ENCODE measurements at places on chromosomes 7 and 10.

- no peak for DNase-seq
These were observed 167.4 kb downstream of the PTPN20 start for GRCh38 chr10:47078393-47079203.

- no peak for DNase-seq
These were observed 2.9 kb downstream of the CDK14 start for GRCh38 chr7:90599038-90599437.

- no peak for DNase-seq
These were observed 43.1 kb upstream of the PHF14 start for GRCh38 chr7:10930551-10930950.

- no peak for DNase-seq
These were observed 26.8 kb downstream of the FAM241B start for GRCh38 chr10:69656742-69657269.

DNA sequence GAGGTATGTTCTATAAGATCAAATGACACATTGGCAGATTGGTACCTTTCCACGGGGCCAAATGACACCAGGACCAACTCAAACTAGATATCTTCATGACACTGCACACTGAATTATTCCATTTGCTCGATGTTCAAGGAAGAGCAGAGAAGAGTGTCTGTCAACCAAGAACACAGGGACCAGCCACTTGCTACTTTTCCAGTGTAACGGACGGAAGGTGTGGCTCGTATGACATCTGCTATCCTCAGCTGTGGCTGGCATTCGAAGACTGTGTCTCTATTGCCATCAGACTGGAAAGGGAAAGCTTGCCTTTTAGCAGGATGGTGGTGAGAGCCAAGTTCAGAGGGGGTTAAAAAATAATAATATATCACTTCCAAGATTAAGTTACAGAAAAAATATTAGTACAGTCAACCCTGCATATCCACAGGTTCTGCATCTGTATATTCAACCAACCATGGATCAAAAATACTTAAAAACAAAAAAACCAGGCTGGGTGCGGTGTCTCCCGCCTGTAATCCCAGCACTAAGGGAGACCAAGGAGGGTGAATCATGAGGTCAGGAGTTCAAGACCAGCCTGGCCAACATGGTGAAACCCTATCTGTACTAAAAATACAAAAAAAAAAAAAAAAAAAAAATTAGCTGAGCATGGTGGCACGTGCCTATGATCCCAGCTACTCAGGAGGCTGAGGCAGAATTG lies 237.1 kb downstream of the PRPF18 start:
- DNase-seq = no peak

GRCh38 chr7:108038986-108039385 lies 36.0 kb upstream of the LAMB1 start:
- no peak for DNase-seq

GRCh38 chr7:151110941-151111645 lies 24.8 kb downstream of the AGAP3 start:
- DNase-seq = no peak

DNA sequence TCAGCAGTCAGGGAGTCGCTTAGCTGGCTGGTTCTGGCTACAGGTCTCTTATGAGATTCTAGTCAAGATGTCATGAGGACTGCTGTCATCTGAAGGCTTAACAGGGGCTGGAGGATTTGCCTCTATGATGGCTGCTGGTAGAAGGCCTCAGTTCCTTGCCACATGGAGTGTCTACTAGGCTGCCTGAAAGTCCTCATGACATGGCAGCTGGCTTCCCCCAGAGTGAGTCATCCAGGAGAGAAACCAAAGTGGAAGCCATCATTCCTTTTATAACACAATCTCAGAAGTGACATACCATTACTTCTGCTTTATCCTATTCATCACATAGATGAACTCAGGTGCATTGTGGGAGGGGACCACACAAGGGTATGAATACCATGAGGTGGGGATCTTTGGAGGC lies 75.1 kb downstream of the EXOC6 start:
- DNase-seq = no peak

DNA sequence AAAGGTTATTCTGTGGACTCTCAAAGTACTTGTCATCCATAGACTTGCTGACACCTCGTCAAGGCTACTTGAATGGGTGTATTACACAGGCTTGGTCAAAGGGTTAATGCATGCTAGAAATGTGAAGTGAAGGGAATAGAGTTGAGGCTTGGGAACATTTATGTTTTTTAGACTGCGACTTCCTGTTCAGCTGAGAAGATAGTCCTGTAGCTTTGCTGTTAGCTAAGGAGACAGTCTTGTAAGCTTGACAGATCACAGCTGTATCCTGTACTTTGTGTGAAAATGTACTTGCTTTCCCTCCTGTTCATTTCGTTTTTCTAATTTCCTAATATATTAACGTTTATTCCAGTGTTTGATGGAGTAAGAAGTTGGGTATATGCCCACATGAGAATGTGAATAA lies 52.1 kb downstream of the ADD3 start:
- no peak for DNase-seq

DNA sequence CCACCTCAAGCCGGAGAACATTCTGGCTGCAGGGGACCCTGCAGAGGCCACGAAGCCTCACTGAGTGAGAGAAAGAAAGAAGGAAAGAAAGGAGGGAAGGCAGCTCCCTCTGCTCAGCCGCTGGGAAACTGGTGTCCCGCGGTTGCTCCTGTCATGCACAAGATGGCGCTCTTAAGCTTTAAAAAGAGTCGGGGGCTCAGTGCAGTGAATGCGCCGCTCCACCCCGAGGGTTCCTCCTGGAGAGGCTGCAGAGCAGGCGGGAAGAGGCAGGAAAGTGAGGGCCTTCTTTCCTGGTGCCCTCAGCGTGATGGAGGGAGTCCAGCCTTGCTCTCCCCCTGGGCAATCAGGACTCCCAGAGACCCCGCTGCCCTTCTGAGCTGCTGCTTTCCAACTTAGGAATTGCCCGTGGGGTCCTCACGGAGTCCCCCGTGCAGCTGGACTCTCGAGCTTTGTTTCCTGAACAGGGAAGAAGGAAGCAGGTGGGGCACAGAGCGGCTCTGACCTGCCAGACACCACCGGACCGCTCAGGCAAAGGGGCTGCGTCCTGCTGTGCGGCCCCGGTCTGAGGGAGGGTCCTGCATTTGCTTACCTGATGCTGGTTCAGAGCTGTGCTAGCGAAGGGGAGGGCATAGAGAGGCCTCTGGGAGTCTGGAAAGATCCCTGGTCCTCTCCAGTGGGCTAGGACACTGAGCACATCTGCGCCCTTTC lies 141.9 kb upstream of the MKI67 start:
- DNase-seq = no peak

GRCh38 chr7:46589286-46589685 lies 668.2 kb upstream of the IGFBP3 start:
- DNase-seq = no peak

Measured in GM12864 (cell line).